Stimulated activated CD8-positive, alpha-beta memory T cell treated with anti-CD3 and anti-CD28 coated beads, Interleukin-7, amount 100 ng/mL, for 1 hour (primary cell): ENCODE measurements at places on chromosomes 11 and 22.

DNA sequence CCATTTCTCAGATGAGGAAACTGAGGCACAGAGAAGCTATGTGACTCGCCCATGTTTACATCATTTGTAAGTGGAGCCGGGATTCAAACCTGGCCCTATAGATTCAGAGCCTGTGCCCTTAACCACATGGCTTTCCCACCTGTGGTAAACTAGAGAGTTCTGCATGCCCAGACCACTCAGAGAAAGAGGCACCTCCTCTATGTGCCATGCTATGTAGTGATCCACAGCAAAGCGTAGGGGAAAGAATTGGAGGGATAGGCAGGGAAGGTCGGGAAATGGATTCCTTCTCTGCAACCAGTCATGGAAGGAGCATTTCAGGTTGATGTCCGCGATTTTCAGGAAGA, 15.4 kb upstream of the POU2AF2 start:
- DNase-seq: no peak

DNA sequence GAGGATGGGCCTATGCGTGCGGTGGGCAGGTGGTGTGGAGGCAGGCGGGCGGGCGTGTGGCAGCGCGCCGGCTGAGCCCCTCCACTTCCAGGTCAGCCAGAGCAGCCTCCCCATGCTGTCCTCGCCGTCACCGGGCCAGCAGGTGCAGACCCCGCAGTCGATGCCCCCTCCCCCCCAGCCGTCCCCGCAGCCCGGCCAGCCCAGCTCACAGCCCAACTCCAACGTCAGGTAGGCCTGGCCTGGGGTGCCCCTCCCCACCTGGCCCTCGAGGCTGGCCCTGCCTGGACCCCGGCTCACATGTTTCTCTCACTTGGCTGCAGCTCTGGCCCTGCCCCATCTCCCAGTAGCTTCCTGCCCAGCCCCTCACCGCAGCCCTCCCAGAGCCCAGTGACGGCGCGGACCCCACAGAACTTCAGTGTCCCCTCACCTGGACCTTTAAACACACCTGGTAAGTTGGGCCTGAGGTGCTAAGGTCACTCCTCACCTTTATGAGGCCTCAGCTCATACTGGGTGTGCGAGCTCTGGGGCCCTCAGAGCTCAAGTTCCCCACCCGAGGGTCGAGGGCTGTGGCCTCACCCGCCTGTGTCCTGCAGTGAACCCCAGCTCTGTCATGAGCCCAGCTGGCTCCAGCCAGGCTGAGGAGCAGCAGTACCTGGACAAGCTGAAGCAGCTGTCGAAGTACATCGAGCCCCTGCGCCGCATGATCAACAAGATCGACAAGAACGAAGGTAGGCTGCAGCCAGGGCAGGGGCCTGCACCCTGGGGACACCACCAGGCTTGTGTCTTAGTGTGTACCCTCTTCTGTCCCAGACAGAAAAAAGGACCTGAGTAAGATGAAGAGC, 75.3 kb downstream of the MED15 start:
- DNase-seq: no peak

DNA sequence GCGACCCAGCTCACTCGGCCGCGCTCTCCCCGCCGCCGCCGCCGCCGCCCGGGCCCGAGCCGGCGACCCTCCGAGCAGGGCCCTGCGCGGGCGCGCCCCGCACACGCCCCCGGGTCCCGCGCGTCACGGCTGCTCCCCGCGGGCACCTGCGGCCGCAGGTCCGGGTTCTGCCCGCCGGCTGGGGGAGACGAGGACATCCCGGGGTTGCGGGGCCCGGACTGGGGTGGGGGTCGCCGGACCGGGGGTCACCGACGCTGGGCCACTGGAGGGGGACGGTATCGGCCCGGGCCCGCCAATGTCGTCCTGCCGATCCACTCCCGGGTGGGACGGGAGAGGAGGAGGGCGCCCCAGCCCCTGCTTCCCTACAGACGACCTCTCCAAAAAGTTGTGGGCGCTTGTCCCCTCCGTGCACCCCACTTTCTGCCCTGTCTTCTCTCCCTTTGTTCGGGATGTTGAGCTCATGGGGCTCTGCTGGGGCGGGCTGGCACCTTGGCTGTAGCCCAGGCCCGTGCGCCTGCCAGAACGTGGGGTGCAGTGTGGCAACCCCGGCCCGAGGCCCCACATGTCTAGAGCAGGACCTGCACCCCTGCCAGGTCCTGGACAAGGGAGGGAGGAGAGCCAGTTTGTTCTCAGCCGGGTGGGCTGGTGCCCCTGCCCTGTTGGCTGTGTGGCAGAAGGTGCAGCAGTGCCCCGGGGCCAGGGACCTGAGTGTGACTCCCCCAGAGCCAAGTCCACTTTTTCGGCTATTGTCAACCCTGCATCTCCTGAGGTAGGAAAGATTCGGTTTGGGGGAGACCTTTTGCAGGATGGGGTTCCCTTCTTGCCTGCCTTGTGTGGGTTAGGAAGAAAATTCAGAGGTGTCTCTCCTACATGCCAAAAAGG, 40.2 kb upstream of the CELSR1 start:
- DNase-seq: no peak

DNA sequence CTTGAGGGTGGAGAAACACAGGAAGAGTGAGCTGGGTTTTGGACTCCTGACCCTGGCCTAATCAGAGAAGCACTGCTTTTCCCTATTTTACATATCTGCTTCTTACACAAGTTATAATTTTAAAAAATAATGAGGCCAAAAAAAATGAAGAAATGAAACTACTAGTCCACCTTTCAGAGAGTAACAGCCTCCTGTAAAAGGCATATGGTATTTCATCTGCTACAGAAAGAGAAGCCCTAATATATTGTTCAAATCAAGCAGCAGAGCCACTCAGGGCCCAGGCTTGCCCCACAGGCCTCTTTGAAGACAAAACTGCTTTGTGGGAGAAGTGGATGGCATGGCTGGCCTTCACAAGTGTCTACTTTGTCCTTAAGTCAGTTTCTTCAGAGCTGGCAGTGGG, 10.0 kb downstream of the DIXDC1 start:
- no peak for DNase-seq

DNA sequence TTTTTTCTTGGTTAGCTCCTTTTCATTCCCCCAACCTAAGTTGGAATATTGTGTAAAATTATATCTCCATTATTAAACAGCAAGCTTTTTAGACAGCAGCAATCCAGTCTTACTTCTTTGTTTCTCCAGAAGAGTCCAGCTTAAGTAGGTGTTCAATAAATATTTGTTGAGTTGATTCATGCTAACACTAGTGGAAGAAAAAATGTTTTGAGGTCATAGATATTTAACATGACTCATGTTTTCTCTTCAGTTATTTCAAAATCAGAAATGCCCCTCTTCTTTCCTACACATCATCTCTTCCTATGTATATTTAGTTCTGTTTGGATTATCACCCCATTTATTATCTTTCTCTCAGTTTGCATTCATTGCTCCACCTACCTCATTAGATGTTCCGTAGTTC, 20.3 kb downstream of the CCDC83 start:
- no peak for DNase-seq

- no peak for DNase-seq
These were observed 19.5 kb downstream of the GNAZ start for GRCh38 chr22:23089633-23090456.

GRCh38 chr11:131668500-131669400, 298.3 kb downstream of the NTM start:
- no peak for DNase-seq

- DNase-seq: no peak
These were observed 473.7 kb upstream of the ISX start for GRCh38 chr22:34592123-34592740.

- DNase-seq: no peak
These were observed 17.7 kb upstream of the OLFML1 start for GRCh38 chr11:7467652-7468051.

DNA sequence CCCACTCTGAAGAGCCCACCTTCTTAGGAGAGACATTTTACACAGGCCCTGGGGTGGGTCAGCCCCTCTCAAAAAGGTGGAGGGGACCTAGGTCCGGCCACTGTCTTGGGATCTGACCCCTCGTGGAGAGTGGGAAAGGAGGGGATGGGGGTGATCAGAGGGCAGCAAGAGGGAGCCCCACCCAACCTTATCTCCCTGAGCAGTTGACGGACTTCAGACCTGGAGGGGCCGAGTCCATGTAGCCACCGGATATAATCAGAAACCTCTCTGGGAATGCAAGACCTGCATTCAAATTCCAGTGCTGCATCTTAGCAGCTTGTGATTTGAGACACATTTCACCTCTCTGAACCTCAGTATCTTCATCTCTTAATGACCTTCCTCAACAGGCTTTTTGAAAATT, 44.0 kb downstream of the TP53I11 start:
- no peak for DNase-seq

DNA sequence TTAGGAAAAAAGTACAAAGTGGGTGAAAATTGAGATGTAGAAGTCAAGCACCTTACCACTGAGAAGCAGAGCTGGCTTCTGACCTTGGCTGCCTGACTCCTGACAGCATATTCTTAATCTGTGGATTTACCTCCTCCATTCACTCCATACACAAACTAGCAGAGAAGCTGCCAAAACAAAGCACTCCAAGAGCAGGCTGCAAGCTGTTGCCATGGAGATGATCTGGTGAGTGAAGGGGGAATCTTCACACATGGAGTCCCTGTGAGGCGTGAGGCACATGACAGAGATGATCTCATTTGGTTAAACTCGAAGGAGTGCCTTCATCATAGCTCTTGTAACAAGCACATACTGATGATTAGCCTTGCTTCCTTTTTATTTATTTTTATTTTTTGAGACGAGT, 16.1 kb downstream of the COMMD9 start:
- DNase-seq: no peak

DNA sequence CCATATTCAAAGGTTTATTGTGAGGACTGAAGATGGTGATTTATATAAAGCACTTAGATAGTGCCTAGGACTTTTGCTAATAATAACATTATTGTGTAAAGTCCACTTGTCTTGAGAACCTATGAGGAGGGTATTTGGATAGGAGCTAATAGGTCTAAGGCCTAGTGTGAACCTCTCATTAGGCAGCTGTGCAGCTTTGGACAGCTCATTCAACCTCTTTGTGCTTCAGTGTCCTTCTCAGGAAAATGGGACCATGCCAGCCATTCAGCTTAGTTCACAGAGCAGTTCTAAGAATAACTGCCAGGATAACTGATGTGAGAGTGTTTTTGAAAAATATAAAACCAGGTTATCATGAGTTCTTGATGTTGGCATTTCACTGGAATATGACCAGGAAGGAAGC, 56.2 kb downstream of the NAV2 start:
- no peak for DNase-seq

- no peak for DNase-seq
These were observed 146.0 kb downstream of the OPCML start for GRCh38 chr11:133386262-133386661.

- DNase-seq: no peak
These were observed 3.2 kb downstream of the MMP11 start for GRCh38 chr22:23775779-23776375.

DNA sequence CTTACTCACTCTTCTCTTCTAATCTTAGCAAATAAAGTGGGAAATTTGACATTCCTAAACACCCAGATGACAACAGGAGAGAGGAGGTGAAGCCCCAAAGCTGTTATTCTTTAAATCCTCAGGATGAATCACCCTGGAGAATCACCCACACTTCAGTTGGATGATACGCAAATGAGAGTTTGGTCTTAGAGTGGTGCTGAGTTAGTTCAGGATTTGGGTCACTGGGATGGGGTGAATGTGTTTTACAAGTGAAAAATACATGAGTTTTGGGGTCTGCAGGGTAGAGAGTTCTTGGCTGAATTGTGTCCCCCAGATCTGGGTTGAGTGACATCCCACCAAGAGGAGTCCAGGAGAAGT, 117.2 kb downstream of the GGTLC2 start:
- DNase-seq: no peak

GRCh38 chr11:102111787-102112508, 1.7 kb downstream of the YAP1 start:
- DNase-seq: no peak

DNA sequence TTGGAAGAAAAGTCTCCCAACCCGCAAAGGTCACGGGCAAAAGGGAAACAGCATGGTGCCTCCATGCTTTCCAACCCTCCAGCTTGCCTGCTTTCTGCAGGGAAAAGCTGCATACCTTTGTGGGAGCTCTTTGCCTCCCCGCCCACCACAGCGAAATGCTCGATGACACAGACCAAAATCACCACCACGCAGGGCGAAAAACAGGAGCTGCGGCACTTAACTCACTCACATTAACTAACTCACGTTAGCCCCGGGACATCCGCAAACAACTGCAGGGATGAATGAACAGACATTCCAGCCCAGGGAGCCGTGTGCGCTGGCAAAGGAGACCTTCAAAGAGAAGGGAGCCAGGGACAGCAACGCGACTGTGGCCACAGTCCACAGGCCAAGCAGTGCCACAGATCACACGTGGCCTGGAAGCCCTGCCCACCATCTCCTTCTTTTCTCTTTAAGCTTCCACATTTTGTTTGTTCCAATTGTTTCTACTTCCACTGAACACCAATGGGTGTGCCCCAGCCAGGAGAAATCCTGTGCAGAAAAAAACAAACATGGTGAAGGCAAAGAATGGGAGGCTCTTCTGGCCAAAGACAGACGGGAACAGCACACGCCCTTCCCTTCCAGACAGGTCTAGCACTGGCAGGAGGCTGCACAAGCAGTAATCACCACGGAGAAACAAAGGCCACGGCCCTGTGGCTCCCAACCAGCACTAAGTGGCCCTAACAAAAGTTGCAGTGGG, 39.3 kb downstream of the DUSP8 start:
- DNase-seq: no peak

- DNase-seq: no peak
These were observed 64.7 kb upstream of the CD5 start for GRCh38 chr11:61037441-61038093.

DNA sequence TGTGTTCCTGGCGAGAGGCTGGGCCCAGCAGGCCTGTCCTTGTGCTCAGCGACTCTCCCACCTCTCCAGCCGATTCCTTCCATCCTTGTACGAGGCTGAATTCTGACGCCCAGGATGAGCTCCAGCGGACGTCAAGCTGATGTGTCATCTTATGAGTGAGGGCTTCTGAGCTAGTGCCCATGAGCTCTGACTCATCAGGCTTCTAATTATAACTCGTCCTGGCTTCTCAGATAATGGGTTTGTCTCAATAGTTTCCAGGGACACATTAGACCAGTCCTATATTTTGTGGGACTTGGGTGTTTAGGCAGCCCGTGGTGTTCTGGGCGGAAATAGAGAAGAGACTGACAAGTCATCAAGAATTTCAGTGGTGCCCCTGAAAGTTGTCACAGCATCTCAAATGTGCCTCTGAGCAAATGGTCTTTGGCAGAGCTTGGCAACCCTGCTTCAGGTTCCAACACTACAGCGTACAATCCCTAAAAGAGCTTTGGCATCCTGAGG, 108.2 kb upstream of the CD44 start:
- no peak for DNase-seq

GRCh38 chr11:33633251-33634003, 67.2 kb downstream of the C11orf91 start:
- no peak for DNase-seq

- no peak for DNase-seq
These were observed at the start of gene TUBA8 for GRCh38 chr22:18110194-18110953. Gene TUBA8, plus strand, starts transcription at chr22:18110809. Its CDS starts 57 bp downstream, at chr22:18110866.

- DNase-seq: no peak
These were observed 2.4 kb downstream of the LARGE1 start for GRCh38 chr22:33917744-33918406.
